ENCODE measurements at places on chromosomes 12 and 14. TPM values are rescaled to one million over a fixed set of nuclear protein-coding genes. Genes with fewer than 3 reads are reported as not detected.

The CNTN1 gene
- 35.4 TPM for total RNA-seq

DNA sequence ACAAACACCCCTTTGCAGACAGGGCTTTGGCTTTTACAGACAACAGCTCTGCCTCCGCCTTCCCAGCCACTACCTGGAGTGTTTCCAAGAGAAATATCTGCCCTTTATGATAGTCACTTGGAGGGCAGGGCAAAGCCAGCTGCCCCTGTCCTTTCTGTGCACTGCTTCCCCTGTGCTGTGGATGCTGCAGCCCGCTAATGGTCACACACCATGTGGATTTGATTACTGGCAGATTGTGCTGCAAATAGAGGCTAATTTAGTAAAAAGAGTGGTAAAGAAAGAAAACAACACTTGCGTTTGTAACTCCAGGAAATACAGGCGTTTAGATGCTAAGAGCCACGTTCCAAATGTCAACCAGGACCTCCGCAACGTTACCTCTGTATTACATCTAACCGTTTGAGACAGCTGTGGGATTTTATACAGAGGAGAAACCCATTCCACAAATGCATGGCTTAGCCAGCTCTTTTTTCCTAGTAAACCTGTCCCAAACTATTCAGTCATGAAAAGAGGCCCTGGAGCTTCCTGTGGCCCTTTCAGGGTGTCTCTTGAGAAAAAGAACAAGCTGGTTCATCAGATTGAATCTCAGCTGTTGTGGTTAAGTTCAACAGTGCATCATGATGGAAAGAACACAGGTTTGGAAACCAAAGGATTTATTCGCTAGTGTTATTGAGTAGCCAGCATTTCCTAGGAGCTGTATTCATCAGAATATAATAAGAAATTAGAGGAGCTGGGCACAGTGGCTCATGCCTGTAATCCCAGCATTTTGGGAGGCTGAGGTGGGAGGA lies 30.1 kb upstream of the PWP1 start:
- peak; percentile 67 for DNase-seq

GRCh38 chr12:69633061-69633460 lies 22.4 kb upstream of the LRRC10 start:
- no peak for DNase-seq

The MYH7 gene
- 218 TPM for total RNA-seq

GRCh38 chr14:50740856-50741255 lies 72.8 kb upstream of the SAV1 start:
- no peak for DNase-seq

The PRKD1 gene
- 19.2 TPM for total RNA-seq

GRCh38 chr14:105313381-105314286 lies 914 bp upstream of the PACS2 start:
- DNase-seq, result peak; percentile 83

The SLC24A4 gene
- 1.0 TPM for total RNA-seq

DNA sequence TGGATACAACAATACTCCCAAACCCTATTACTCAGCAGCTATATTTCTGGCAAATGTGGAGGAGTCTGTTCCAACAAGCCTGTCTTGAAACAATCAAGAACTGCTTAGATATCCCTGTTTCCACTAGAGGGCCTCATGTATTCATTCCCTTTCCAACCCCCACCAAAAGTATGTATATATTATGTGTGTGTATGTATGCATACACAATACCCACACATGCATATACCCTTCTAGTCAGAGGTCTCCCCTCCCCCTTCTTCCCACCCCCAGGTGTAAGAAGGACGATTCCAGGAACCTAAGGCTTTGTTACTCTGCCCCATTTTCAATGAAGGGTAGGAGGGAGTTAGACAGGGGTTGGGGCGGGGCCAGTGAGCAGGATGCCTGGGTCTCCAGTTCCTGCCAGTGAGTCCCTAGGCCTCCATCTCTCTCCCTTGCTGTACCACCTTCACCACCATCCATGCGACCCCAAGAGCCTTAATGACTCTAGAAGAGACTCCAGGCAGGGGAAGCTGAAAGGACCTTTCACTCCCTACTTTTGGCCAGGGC lies at the start of gene DGKA:
Gene DGKA (plus strand): TSS at position 392 of the 546 bp plus-strand sequence. CDS start 5,342 bp downstream, outside the sequence.
- peak; percentile 86 for DNase-seq

The ZC3H10 gene
- 5.6 TPM for total RNA-seq

Measured in tongue (tissue), 3 donors.